ENCODE measurements at places on chromosomes 3 and 15.

DNA sequence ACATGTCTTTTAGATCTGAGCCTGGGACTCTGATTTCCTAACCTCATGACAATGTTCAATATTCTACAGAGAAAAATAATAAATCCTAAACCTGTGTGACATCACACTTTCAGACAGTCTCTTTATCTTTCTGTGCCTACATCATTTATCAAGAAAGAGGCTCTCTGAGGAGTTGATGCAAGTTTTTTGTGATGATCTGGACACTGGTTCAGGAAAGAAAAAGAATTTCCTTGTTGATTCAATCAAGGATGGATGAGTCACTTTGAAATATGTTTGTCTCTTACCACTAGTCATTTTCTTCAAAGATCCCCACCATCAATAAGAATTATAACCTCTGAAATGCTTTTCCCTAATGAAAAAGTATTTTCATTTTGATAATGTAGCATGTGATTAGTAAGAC, 404.6 kb downstream of the WDR72 start:
- DNase-seq, result no peak

GRCh38 chr3:18988614-18989229, 159.6 kb upstream of the KCNH8 start:
- DNase-seq, result peak; percentile 21

GRCh38 chr3:37922721-37923568, 61.3 kb downstream of the CTDSPL start:
- DNase-seq, result peak; percentile 78

DNA sequence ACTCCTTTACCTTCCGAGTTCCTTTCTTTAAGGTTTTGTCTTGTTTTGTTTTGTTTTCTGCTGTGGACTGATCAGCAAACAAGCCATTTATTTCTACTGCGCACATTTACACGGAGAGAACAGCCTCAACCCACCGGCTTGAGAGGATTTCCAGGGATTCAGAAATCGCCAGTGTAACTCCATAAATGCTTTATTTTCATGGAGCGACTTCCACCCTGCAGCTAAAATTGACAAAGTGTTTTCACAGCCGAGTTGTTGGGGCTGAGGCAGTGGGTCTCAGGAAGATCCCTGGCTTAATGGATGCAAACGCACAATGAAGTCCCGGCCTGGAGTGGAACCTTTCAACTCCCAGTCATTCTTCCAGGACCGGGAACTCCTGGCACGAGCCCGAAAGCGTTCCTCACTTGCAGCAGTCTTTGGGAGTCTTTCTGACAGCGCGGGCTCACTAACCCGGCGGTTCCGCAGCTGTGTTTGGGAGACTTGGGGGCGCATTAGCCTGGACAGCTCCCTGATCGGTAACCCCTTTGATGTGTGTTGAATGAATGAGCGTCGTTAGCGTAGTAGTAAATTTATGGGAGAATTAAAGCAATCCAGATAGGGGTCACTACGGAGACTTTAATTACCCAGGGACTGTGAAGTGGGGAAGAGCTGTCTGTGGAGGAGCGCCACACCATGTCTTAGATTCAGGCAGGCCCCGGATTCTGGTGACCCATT, 785 bp upstream of the MYRIP start:
- DNase-seq, result peak; percentile 43

- no peak for DNase-seq
Observed at GRCh38 chr3:7209098-7209497, 348.2 kb downstream of the GRM7 start.
